ENCODE measurements at places on chromosomes 7 and 10.

DNA sequence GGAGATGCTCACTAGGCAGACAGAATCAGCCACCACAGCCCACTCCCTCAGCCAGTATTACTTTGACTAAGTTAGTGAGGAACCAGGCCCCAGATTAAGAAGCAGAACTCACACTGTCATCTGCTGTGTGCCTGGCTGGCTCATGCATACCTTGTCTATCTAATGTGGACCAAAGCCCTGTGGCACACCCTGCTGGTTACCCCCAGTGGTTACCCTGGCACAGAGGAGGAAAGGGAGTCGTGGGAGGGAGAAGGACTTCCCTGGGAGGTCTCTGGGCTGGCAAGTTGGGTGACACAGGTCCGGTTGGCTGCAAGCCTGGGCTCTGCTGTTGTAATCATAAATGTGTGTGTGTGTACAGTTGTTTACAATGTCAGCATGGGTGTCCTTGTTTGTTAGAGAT is 7.5 kb upstream of the SH2D4B start:
- DNase-seq: peak; percentile 72

- no peak for DNase-seq
These were observed 266.7 kb upstream of the PHF14 start for GRCh38 chr7:10706875-10707493.

DNA sequence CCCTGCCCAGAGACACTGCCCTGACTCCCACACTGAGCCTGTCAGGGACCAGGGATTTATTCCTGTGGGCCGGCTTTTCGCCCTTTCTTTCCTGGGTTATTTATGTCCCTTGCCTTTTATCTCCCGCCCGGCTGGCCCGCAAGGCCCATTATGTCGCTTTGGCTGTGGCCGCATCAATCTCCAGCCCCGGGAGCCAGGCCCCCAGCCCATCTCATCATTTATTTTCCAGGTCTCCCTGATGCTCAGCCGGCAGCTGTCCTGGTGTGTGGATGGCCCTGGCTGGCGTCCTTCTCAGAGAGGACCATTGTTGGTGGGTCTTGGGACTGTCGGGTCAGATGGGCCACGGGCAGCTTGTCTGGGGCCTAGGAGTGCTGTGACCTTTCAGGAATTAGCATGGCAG is 82.3 kb downstream of the FAM241B start:
- DNase-seq: no peak

DNA sequence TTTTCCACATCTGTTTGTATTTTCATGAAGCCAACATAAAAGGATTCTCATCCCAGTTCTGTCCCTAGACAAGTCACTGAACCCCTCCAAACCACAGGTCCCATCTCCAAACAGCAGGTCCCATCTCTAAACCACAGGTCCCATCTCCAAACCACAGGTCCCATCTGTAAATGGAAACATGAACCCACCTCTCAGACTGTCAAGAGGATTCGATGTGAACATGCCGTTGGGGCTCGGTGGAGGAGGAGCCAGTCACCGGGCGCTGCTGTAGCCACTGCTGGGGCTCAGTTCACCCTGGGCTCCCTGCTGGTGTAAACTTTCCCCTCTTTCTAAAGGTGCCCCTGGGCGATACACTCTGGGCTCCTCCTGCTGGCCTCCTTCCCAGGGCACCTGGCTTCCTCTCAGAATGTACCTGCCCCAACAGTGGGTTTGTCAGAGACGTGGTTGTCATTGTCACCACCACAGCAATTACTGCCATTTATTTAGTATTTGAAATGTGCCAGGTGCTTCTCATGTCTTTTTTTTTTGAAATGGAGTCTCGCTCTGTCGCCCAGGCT is 13.0 kb downstream of the LHPP start:
- DNase-seq: no peak

- DNase-seq: no peak
These were observed 553.8 kb downstream of the GRM8 start for GRCh38 chr7:126698909-126699308.

- DNase-seq: no peak
These were observed 14.9 kb upstream of the GIMAP8 start for GRCh38 chr7:150435390-150436073.

DNA sequence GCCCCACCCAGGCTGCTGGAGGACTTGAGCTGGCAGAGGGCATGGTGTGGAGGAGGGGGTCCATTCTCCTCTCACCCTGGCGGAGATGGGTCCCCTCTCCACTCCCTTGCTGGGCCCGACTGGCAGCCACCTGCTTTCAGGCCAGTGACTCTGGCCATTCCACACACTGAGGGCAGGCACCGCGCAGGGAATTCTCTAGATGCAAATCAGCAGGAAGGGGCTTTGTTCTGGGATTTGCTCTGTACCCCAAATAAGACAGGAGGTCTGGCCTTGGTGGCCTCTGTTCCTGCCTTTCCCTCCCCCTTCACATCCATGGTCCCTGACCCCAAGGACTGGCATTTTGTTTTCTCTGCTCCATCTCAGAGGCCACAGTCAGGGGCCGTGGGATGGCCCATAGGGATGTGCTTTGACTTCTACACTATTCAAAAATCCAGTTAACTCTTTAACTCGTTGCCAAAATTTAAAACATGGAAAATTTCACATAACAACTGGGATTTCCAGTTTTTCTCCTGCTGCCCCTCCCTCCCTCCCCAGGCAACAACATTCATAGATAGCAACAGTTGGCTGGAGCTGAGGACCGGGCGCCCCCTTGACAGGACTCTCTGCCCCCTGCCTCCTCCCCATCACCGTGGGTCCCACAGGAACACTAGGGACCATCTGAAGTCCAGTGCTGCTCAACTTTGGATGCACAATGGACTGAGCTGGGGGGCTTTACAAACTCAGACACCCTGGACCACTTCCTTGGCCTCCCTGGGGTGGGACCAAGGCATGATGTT is 33.9 kb downstream of the PPIF start:
- no peak for DNase-seq

DNA sequence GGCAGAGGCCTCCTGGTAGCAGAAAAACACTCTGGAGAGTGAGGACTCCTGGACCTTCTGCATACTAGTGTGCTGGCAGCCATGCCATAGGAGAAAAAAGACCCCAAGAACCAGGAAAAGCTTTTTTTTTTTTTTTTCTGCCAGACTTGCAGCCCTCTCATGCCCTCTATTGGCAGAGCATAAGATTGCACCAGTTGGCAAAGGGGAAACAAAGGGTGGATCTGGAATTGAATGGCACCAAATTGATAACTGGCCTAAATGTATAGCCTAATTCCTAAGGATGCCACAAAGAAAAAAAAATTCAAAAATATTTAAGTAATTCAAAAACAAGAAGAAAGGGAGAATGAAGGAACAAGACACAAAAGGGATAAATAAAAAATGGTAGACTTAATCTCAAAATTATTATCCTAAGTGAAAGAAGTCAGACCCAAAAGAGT is 112.5 kb upstream of the GHITM start:
- DNase-seq: no peak

GRCh38 chr10:122352817-122353525 is 21.5 kb upstream of the PLEKHA1 start:
- DNase-seq: no peak

DNA sequence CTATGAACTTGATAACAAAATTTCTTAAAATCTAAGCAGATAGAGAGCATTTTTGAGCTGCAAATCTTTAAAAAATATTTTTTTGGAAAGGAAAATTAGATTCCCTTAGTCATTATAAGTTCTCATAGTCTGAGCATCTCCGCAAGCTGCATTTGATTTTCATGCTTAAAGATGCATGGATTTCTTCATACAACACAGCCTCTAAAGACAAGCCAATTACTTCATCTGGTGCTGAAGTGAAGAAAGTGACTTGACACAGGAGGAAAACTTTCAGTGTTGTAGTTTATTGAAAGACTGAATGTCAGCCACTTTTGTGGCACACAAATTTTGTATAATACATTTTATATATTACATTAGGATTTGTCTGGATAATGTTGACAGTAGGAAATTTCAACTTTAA is 22.5 kb downstream of the SEMA3D start:
- no peak for DNase-seq

GRCh38 chr10:92395271-92395670 is 104.3 kb downstream of the MARCHF5 start:
- no peak for DNase-seq

DNA sequence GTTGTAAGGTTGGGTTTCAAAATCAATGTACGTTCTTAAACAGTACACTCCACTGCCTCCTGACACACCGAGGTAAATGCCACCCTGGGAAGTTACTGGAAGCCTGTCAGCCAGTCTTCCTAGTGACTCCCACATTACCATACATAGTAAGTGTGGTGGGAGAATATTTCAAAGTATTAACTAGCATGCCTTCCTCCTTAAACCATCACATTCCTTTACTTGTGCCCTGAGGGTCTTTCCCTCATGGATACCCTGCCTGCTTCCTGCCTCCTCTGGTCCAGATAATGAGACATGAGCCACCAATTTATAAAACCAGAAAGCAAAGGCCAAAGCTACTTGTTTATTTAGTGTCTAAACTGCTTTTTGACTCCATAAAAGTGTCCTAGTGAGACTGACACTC is 23.3 kb upstream of the SORCS3 start:
- DNase-seq: no peak

- DNase-seq: no peak
These were observed 60.0 kb downstream of the ATXN7L1 start for GRCh38 chr7:105816266-105816843.

DNA sequence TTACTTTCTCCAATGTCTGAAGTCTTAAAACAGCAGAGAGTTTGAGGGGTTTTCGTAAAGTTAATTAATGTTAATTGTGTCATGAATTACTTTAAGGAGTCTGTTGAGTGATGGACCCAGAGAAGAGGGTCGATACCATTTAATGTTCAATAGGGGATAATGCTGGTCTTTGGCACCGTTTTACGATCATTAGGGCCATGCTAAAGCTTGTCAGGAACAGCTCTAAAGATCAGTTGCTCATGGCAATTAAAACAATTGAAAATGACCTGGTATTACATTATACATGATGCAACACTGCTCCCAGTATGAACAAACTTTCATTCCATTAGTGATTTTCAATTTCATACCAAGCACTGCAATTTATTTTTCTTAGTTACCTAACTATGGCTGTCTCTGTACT is 296.9 kb downstream of the ETV1 start:
- DNase-seq: no peak

- DNase-seq: no peak
These were observed 77.6 kb upstream of the PRLHR start for GRCh38 chr10:118672766-118673715.
